ENCODE measurements at places on chromosomes 7 and 10. TPM values are rescaled to one million over a fixed set of nuclear protein-coding genes. Genes with fewer than 3 reads are reported as not detected.

GRCh38 chr7:116886543-116887156 lies 24.3 kb downstream of the CAPZA2 start:
- peaks cover 36% of the 10 kb centered on the region for H3K4me1 ChIP-seq
- H3K27me3 ChIP-seq: no peaks in the 10 kb centered on the region
- H3K27ac ChIP-seq: no peak overlapping the region
- H3K4me3 ChIP-seq: no peak overlapping the region

- DNase-seq: no peak
- H3K27ac ChIP-seq: no peak overlapping the region
- H3K36me3 ChIP-seq: no peaks in the 10 kb centered on the region
- peak overlapping the region; percentile 27 for H3K4me3 ChIP-seq
- no peaks in the 10 kb centered on the region for H3K27me3 ChIP-seq
Measured at GRCh38 chr10:26931223-26931622, 70.5 kb upstream of the ABI1 start.

DNA sequence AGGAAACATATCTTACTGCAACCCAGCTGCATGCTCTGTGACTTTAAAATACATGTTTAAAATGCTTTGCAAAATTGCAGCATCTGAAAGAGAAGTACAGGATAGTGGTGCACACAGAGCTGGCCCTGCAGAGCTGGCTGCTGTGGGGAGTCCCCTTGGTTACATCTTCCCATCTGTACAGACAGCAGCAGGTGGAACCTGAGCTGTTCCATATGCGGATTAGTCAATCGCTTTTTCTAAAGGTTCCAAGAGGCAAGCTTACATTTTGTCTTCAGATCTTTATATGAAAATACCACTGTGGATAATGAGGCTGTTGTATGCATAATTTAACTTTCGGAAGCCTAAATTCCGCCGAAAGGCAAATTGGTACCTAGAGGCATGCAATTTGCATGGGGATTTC lies 444.1 kb downstream of the NRG3 start:
- no peak overlapping the region for H3K27ac ChIP-seq
- DNase-seq: no peak
- H3K4me1 ChIP-seq: no peaks in the 10 kb centered on the region
- H3K4me3 ChIP-seq: no peak overlapping the region

DNA sequence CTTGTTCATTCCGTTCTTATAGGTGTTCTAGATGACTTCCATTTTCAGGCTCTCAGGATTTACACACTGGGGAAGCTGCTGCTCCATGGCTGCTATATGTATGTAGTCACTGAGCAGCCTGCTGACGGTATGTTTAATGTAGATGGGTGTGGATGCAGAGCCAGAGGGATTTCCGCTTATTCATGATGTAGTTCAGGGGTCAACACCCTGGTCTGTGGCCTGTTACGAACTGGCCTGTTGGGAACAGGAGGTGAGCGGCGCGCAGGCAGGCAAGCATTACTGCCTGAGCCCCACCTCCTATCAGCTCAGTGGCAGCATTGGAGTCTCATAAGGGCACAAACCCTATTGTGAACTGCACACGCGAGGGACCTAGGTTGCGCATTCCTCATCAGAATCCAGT lies 33.9 kb downstream of the DNAJB6 start:
- H3K4me1 ChIP-seq: peaks cover 15% of the 10 kb centered on the region
- no peak overlapping the region for H3K27ac ChIP-seq
- no peak overlapping the region for H3K4me3 ChIP-seq
- no peak for DNase-seq
- H3K27me3 ChIP-seq: no peaks in the 10 kb centered on the region

DNA sequence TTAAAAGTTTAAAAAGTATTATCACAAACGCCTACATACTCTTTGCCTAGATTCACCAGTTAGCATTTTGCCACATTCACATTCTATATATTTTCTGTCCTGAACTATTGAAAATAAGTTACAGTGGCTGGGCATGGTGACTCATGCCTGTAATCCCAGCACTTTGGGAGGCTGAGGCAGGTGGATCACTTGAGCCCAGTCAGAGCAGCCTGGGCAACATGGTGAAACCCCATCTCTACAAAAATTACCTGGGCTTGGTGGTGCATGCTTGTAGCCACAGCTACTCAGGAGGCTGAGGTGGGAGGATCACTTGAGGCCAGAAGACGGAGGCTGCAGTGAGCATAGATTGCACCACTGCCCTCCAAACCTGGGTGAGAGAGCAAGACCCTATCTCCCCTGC lies 5.3 kb downstream of the ARPC1A start:
- no peaks in the 10 kb centered on the region for H3K27me3 ChIP-seq
- DNase-seq: no peak
- peak overlapping the region; percentile 37 for H3K27ac ChIP-seq
- H3K36me3 ChIP-seq: peaks cover 50% of the 10 kb centered on the region
- H3K4me3 ChIP-seq: no peak overlapping the region

DNA sequence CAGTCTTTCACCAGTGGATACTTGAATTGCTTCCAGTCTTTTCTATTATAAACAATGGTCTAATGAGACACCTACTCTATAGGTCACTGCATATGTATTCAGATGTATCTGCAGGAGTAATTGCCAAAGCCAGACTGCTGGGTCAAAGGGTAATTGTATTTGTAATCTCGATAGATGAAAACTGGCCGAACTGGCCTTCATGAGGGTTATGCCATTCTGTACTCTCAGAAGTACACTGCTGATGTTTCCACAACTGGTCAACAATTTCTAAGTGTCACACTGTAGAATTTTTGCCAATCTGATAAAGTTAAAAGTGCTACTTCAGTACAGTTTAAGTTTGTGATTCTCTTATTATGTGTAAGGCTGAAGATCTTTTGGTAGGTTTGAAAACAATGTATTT lies 64.6 kb downstream of the JAZF1 start:
- no peak overlapping the region for H3K4me3 ChIP-seq
- no peaks in the 10 kb centered on the region for H3K27me3 ChIP-seq
- H3K36me3 ChIP-seq: no peaks in the 10 kb centered on the region

DNA sequence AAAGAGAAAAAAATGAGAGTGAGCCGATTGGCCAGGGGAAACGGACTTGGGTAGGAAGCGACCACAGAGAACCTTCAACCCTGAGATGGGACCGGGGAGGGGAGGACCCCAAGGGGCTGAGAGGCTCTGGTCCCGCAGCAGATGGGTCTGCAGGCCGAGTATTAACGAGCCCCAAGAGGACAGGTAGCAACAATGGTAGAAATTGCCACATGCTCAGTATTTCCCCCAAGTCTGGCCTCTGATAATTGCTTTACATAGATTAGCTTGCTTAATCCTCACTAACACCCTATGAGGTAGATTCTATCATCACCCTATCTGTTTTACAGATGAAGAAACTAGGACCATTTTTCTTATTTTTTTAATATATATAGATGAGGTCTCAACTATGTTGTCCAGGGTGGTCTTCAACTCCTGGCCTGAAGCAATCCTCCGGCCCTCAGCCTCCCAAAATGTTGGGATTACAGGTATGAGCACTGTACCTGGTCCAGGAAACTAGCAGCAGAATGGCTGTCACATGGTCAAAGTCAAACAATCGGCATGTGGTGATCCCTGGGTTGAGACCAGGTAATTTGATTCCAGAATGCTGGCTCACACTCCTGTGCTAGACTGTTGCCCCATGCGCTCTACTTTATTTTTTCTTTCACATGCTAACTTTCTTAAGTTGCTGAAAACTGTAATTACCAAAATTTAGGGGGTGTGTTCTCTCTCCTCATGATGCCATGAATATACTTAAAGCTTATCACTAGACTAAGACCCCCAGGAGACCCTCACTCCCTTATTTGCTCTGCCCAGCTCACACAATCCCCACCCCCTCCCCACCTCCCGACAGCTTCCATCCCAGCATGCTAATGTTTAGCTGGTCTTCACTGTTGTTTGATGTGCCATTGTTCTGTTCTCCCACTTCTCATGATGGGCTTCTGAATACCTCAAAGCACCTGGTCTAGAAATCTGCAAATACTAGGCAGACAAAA lies 67.9 kb upstream of the AFAP1L2 start:
- H3K4me3 ChIP-seq: no peak overlapping the region
- H3K36me3 ChIP-seq: peaks cover 52% of the 10 kb centered on the region
- peaks cover 33% of the 10 kb centered on the region for H3K4me1 ChIP-seq
- DNase-seq: no peak
- no peak overlapping the region for H3K27ac ChIP-seq

GRCh38 chr7:99497766-99498545 lies 2.1 kb downstream of the ZNF394 start:
- H3K27me3 ChIP-seq: no peaks in the 10 kb centered on the region
- H3K4me3 ChIP-seq: peak overlapping the region; percentile 81
- no peak for DNase-seq
- H3K36me3 ChIP-seq: peaks cover 9% of the 10 kb centered on the region

GRCh38 chr7:150973571-150974451 lies 4.3 kb downstream of the KCNH2 start:
- peaks cover 53% of the 10 kb centered on the region for H3K4me1 ChIP-seq
- H3K36me3 ChIP-seq: no peaks in the 10 kb centered on the region
- peak overlapping the region; percentile 90 for H3K27ac ChIP-seq
- peak overlapping the region; percentile 53 for H3K4me3 ChIP-seq

The IFIT1B gene
- total RNA-seq: not detected

The PLPP4 gene
- total RNA-seq: not detected

The SUN3 gene
- total RNA-seq: not detected

The SPDYE3 gene
- total RNA-seq: not detected

The VAX1 gene
- total RNA-seq: not detected

The GTPBP10 gene
- total RNA-seq: 23.1 TPM
